Neural progenitor cell (in vitro differentiated cells): ENCODE measurements at places on chromosomes 11 and 22. TPM values are rescaled to one million over a fixed set of nuclear protein-coding genes. Genes with fewer than 3 reads are reported as not detected.

DNA sequence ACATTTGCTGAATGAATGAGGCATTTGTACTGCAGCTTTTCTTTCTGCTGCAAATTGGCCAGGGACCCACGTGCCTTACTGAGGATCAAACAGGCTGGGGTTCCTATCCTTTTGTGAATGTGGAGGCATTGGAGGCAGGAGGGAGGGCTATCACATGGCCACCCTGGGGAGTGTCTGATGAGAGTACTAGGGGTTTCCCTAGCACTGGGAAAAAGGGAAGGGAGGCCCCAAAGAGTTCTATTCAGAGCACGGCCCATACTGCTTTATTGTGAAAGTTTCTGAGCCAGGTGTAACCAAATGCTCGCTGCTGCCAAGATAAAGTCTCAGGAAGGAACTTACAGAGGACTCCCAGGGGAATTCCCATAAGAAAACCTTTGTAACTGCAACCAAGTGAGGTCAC lies 78.4 kb upstream of the ANO1 start:
- H3K36me3 ChIP-seq, result no peaks in the 10 kb centered on the region
- H3K4me3 ChIP-seq, result no peak overlapping the region
- peaks cover 21% of the 10 kb centered on the region for H3K27me3 ChIP-seq
- H3K4me1 ChIP-seq, result no peaks in the 10 kb centered on the region
- no peak overlapping the region for H3K27ac ChIP-seq

DNA sequence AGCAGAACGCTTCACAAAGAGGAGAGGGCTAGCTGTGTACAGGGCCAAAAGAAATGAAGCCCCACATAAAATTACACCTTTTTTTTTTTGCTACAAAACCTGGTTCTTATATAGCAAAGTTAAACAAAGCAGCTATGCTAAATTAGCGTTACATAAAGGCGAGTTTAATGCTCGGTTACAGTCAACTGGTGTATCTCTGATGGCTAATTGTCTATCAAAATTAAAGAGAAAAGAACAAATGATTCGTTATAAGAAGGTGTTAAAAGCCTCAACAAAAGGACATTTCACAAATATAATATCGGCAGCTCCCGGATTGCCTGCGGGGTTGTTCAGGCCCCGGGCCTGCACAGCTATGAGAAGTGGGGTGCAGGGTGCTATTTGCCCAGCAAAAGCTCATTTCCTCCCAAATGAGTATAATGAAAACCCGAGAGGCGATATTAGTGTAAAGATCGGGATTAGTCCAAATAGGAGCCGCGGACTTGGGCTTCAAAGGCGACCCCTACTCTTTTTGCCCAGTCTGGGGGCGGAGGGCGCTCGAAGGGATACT lies 13.3 kb upstream of the PAX6 start:
- peaks cover 78% of the 10 kb centered on the region for H3K4me1 ChIP-seq
- peaks cover 100% of the 10 kb centered on the region for H3K27me3 ChIP-seq
- no peak overlapping the region for H3K27ac ChIP-seq
- no peak for DNase-seq
- H3K4me3 ChIP-seq, result peak overlapping the region; percentile 50

- no peaks in the 10 kb centered on the region for H3K27me3 ChIP-seq
- DNase-seq, result no peak
- no peaks in the 10 kb centered on the region for H3K36me3 ChIP-seq
- no peaks in the 10 kb centered on the region for H3K4me1 ChIP-seq
Observed at GRCh38 chr11:93370260-93370659, 39.7 kb downstream of the DEUP1 start.

DNA sequence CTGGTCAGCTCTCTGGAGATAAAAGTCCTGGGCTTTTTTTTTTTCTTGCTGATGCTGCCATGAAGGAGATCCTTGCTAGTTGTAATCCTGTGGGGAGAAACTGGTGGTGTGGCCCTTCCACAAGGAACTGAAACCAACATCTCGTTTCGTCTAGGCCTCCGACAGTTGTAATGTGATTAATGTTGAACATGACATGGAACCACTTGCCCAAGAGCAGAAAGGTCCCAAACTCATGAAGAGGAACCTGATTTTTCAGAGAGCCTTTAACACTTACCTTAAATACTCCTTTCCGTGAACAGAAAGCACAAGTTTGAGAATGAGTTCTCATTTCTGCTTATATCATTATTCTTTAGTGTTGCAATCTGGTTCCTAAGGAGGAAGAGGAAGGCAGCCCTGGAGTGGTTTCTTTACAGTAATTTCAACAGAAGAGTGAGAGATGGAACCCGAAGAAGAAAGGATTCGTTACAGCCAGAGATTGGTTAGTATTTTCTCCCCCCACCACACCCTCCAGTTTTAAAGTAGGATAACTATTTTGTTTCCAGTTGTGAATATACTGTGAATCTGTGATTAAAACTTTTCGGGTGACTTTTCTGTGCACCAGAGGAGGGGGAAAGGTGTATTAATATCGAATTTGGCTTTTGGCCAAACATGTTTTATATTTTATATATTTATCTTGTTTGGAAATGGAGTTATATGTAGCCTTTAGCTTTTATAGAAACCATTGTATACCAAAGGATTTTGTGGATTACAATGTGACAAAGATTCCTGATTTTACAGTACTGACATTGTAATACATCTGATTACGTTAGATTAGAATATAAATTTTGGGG lies 2.0 kb downstream of the KDM2A start:
- no peak for DNase-seq
- peaks cover 23% of the 10 kb centered on the region for H3K4me1 ChIP-seq
- peaks cover 12% of the 10 kb centered on the region for H3K27me3 ChIP-seq
- H3K27ac ChIP-seq, result no peak overlapping the region

Gene SMDT1
- total RNA-seq, result 2.9 and 6.3 TPM in 2 replicates

Gene CREB3L1
- 0.43 and 1.7 TPM in 2 replicates for total RNA-seq

Gene CD82
- 8.8 and 16.2 TPM in 2 replicates for total RNA-seq

Gene CD3D
- total RNA-seq, result not detected in 2 replicates
